Fibroblast of mammary gland (primary cell): ENCODE measurements at places on chromosomes 11 and 22.

DNA sequence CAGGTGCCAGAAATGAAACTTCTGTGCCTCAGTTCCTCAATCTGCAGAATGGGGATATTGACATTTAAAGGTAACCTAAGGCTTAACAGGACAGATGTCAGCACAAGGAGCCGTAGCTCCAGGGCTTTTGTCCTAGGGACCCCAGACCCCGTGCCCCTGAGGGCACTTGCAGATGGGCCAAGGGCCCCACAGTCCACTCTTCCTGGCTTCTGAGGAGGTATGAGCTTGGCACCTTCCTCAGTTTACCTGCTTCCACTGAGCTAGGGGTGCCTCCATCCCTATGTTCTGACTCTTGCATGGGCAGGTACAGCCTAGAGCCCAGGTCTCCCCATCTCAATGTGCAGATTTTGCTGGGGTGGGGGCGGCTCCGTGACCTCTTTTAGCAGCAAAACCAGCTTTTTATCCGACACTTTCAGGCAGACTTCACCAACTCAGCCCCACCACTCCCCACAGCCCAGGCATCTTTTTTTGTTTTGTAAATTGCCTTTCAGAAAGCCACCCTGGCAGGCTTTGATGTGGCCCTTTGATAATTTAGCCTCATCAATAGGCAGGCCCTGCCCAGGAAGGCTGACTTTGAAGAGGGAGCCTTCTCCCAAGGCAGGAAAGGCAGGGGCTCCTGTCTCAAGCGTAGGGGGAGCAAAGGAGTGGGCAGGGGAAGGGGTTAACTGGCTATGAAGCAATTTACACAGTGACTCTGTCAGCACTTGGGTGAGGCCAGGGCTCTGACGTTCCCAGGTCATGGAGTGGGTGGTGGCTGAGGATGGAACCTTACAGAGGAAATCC, 23.7 kb upstream of the FGF3 start:
- no peak for DNase-seq

- DNase-seq: no peak
Observed at GRCh38 chr11:33721984-33722383, 14.2 kb downstream of the CD59 start.

DNA sequence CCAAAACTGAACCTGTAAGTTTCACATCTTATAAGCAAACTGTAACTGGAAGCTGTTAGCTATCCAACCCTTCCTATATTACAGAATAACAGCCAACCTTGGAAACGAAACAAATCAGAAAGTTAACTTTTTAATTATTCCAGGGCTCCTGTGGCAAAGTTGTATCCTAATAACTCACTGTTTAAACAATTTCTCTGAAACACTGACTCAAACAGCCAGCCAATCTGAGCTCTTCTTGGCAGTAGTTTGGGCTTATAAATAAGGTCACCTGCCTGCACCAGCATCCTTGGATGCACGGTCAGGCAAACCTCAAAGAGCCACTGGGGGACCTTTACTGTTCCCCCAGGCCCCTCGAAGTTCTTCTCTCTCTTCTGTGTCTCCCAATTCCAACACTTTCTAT, 5.0 kb downstream of the CELSR1 start:
- DNase-seq: no peak

DNA sequence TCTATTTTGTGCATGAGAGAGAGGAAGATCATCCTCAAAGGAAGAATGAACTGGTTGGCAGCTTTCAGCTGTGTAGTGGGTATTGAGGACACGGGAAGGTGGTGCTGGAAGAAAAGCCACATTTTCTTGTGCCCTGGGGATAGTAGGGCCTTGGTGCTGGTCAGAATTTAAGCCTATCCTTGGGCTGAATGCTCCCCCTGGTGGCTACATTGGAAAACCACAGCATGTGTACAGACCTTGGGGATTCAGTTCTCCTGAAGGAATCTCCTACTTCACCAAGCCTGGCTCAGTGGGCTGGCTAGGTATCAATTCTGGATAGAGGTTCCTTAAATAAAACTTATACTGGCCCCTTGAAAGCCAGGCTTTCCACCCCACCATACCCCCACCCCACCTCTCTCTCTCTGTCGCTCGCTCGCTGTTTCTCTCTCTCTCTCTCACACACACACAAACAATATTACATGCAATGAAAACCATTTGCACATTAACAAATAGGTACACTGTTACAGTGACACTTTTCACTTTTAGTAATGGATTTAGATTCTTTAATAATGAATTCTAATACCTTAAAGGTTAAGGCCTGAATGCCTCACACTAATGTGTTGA, 2.8 kb upstream of the OR51M1 start:
- peak; percentile 75 for DNase-seq

- DNase-seq: peak; percentile 46
Observed at GRCh38 chr11:95144313-95145235, 54.9 kb downstream of the ENDOD1 start.

DNA sequence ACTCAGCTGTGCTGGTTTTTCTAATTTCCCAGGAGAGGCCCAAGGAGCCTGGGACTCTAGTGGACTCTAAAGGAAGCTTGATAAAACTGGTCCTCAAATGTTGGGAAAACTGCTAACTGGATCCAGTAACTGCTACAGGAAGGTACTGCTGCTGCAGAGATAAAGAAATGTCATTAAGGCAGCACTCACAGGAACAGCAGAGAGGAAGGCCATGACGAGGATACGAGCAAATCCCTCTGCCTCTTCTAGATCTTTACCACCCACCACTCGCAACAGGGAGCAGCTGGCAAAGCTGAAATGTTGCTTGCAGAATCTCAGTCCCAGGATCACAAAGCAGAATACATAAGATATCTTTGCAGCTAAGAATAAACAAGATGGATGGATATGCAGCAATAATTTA, 23.5 kb downstream of the TTC28 start:
- no peak for DNase-seq

GRCh38 chr11:15473954-15474837, 359.5 kb downstream of the INSC start:
- DNase-seq: no peak

GRCh38 chr11:93244018-93244417, 46.2 kb upstream of the SLC36A4 start:
- no peak for DNase-seq

DNA sequence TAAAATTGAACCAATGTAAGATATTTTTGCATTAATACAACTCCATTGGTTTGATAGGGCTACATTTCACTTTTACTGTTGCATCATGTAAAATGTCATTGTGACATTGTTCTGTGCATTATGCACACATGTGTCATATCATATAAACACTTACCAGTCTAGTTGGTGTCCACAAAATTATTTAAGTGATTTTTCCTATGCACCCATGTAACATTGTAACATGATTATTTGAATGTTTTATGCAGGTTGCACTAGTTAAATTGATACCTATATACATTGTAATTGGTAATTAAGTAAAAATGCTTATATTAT, 9.6 kb upstream of the BIRC3 start:
- no peak for DNase-seq

DNA sequence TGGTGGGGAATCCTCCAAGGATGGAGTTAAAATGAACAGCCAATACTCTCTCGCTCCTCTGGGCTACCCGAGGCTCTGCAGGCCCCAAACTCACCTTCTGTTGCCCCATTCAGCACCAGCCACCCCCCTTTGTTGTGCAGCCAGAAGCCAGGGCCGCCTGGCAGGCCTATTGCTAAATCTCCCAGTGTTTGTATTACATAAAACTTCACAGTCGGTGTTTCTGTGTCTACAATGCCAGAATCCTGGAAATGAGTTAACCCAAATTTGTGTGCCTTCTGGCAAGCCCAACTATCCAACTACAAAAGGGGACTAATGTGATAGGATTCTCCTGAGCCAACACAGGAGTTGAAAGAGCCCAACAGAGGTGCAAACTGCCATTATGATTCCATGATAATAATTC, 9.3 kb downstream of the KCNJ5 start:
- DNase-seq: no peak
